ENCODE measurements at places on chromosomes 4 and X.

DNA sequence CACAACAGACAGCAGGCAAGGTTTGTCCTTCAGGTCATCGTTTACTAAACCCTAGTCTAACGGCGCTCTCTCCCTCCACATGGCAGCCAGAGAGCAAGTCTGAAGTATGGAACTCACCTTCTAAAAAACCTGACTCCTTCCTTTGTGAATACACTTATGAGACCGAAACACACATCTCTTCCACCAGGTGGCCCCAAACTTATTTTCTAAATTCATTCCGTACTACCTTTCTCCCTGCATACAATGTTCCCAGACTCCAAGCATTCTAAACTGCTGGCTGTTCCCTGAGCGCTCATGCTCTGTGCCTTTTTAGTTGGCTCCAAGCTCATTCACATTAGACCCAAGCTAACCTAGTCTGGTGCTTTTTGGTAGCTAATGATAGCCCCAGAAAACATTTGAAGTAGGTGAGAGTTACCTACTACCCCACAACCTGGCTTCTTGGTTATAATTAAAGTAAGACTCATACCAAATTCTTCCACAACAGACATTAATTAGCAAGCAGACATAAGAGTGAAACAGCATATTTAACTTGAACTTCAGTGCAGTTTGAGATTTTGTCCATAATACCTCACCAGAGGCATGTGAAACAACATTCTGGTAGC lies 67.6 kb upstream of the DCLK2 start:
- DNase-seq = no peak

DNA sequence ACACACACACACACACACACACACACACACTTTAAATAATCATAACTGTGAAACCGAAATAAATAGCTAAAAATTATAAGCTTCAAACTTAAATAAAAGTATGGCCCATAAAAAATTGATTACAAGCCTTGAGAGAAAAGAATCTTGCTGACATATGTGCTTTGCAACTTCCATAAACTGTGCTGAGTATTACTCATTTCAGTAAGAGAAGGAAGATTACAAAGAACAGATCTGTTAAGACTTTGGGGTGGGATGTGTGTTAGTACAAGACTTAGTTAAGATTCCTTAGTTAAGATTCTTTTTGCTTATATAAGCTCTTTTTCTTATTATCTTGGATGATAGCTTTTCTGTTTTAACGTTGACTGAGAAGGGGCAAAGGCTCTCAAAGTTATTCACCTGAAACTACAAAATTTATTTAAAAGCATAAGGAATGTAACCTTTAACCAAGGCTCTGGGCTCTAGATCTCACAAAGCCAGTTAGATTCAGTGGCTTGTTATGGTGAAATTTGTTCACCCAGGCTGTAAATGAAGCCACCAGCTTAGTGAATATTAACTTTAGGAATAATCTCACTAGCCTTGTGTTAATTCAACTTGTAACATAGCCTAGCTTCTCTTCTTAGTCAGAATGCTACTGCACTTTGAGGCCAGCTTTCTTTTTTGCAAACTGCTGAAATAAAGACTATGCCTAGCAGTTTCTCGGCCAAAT lies 58.2 kb downstream of the ARSJ start:
- DNase-seq = no peak

GRCh38 chrX:131746491-131746968 lies 202.7 kb downstream of the OR13H1 start:
- no peak for DNase-seq

- DNase-seq = peak; percentile 24
These were observed 343.5 kb downstream of the RAPGEF2 start for GRCh38 chr4:159446266-159446976.

DNA sequence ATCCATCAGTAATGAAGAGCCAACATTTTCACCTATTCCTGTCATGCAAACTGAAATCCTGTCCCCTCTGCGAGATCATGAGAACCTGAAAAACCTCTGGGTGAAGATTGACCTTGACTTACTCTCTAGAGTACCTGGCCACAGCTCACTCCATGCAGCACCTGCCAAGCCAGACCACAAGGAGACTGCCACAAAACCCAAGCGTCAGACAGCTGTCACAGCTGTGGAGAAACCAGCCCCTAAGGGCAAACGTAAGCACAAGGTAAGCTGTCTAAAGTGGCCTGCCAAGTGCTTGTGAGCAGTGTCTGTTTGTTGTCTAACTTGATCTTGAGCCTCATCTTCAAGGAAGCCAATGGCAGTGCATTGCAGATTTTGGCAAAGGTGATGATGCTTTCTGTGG lies 455.9 kb downstream of the AFF2 start:
- DNase-seq = no peak

GRCh38 chr4:112348488-112349158 lies 51.5 kb downstream of the ALPK1 start:
- no peak for DNase-seq

DNA sequence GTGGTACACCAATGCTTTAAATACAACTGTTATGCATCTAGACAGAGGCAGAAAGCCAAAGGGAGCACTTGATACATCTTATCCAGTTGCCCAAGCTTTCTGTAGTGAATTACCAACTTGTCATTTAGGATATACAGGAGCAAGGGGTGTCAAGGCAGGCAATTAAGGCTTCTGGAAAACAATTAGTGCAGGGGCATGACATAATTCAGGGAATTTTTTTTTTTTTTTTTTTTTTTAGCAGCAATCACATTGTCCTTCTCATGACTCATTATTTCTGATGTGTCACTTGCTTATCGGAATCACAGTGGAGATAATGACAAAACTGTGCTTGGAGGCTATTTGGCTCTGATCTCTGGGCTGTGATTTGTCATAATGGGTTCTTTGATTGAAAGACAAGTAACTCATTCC lies 259.5 kb downstream of the ARHGAP24 start:
- DNase-seq = no peak

- peak; percentile 90 for DNase-seq
These were observed 3.1 kb upstream of the GRPEL1 start for GRCh38 chr4:7070729-7071511.

- DNase-seq = no peak
These were observed 38.1 kb upstream of the CD99L2 start for GRCh38 chrX:150936556-150936955.

GRCh38 chr4:143555676-143556075 lies 42.2 kb downstream of the SMARCA5 start:
- DNase-seq = no peak

GRCh38 chr4:112073181-112073580 lies 72.1 kb upstream of the FAM241A start:
- DNase-seq = no peak

GRCh38 chr4:70623323-70623722 lies 5.2 kb upstream of the ENAM start:
- DNase-seq = no peak

Data from CD4-positive, alpha-beta T cell treated with Interleukin-12 subunit alpha and Interleukin-12 subunit beta, for 1 hour (primary cell).